Smooth muscle cell of the pulmonary artery (primary cell): ENCODE measurements at places on chromosomes 13 and 19. TPM values are rescaled to one million over a fixed set of nuclear protein-coding genes. Genes with fewer than 3 reads are reported as not detected.

Gene PRDX2
- 188 and 217 TPM in 2 replicates for total RNA-seq

Gene UNC13A
- total RNA-seq = 5.4 and 6.5 TPM in 2 replicates

Gene USF2
- total RNA-seq = 80.5 and 94.7 TPM in 2 replicates

Gene ZNF835
- total RNA-seq = 0.65 and 1.3 TPM in 2 replicates

Gene CRLF1
- total RNA-seq = 68.1 and 189 TPM in 2 replicates

Gene TNPO2
- total RNA-seq = 50.6 and 71.6 TPM in 2 replicates

Gene CYP2B6
- not detected in 2 replicates for total RNA-seq

Gene STAP2
- total RNA-seq = 0.73 and 2.2 TPM in 2 replicates

Gene NBEA
- 11.4 and 14.8 TPM in 2 replicates for total RNA-seq

Gene LGALS7
- not detected in 2 replicates for total RNA-seq

Gene OR7D2
- total RNA-seq = not detected in 2 replicates
